Left ventricle myocardium inferior (tissue), 1 donor: ENCODE measurements at places on chromosomes 7 and 10.

DNA sequence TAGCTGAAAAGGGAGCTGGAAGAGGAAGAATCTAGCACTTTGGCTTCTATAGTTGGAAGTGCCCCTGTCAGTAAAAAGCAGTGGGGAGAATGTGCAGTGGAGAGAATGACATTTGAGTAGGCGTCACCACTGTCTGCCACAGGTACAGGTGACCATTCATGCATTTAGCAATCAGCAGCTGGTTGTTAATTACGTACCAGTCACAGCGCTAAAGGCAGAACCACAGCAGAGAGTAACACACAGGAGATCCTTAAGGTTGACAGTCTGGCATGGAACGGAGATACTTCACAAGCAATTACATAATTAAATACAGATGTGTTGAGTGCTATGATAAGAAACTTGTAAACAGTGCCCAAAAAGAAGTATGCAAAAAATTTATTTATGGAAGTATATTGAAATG lies 24.8 kb downstream of the C10orf67 start:
- DNase-seq = no peak

DNA sequence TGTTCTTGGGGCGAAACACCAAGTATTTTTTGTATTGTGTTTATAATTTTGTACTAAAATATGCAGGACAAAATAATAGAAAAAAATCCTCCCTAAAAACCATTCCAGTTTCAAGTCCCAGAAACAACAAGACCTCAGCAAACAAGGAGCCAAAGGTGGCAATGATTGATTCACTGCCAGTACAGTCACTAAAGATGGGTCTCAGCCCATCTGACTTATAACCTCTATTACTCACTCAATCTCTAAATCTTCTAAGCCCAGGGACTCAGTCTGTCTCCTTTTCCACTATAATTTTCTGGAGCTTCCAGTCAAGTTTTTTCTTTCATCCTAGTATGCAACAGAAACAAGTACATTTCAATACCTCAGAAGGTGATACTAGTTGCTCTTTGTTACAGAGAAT lies 33.3 kb downstream of the SNX13 start:
- no peak for DNase-seq

DNA sequence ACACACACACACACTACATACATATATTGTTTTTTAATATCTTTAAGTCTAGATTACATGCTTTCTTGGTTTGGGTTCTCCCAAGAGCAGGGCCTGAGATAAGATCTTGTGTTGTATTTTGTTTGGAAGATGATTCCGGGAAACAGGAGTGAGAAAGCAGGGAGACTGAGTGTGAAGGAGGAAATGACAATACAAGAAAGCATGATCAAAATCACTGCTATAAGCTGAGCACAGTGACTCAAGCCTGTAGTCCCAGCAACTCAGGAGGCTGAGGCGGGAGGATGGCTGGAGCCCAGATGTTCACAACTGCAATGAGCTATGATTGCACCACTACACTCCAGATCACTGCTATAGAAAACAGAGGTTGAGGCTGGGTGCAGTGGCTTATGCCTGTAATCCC lies 267.6 kb downstream of the SKIDA1 start:
- DNase-seq = no peak

- DNase-seq = no peak
These were observed 228.5 kb upstream of the CACNA2D1 start for GRCh38 chr7:82672078-82672477.

GRCh38 chr10:35781643-35782035 lies 139.5 kb upstream of the FZD8 start:
- DNase-seq = no peak

- no peak for DNase-seq
These were observed 6.3 kb upstream of the C10orf95 start for GRCh38 chr10:102457591-102458150.

DNA sequence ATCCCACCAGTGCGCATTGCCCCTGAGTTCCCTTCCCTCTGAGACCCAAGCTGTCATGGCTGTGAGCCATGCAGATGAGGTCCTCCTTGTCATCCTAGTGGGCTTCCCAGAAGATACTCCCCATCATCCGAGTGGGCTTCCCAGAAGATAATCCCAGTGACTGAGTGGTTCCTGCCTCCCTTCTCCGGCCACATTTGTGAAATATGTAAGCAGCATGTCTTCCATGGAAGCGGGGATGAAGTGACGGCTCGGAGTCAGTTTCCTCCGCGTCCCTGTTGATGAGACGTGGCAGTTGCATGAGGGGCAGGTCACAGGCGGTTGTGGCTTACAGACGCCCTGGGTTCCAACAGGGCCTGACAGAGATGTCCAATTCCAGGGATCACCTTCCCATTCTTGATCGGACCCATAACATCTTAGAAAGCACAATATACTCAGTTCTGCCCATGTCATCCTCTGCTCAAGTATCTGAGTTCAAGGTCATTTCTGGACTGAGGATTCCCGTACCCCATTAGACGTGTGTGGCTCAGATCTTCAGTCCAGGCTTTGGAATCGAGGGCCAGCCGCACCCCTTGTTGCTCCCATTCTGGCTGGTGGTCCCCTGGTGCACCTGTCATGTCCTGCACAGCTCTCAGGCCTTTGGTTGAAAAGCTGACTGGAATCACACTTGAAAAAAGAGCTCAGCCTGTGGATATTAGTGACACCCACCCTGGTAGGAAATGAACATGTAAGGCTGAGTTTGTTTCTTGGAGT lies 166.9 kb downstream of the PTPRN2 start:
- DNase-seq = no peak

DNA sequence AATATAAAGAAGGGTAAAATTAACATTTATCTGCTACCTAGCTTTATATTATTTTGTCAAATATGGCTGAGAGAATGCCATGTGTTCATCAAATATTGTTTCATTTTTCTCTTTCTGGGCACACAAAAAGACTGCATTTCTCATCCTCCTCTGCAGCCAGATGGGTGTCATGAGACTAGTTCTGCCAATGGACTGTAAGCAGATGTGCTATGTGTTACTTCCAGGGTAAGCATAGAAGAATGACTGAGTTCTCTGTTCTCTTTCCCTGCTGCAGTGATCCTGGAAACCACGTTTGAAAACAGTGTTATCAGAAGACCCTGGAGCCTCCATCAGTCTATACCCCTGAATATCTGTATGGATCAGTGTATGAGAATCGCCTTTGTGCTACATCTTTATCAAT lies 24.1 kb upstream of the SLK start:
- no peak for DNase-seq

- DNase-seq = no peak
These were observed 83.4 kb downstream of the NEURL1 start for GRCh38 chr10:103576862-103577261.
